ENCODE measurements at places on chromosomes 12 and 14.
A peak's percentile ranks its signal among the peaks of the same experiment; 100 is the strongest.

GRCh38 chr14:21866479-21866878, 192.9 kb upstream of the OR4E1 start:
- DNase-seq = no peak

DNA sequence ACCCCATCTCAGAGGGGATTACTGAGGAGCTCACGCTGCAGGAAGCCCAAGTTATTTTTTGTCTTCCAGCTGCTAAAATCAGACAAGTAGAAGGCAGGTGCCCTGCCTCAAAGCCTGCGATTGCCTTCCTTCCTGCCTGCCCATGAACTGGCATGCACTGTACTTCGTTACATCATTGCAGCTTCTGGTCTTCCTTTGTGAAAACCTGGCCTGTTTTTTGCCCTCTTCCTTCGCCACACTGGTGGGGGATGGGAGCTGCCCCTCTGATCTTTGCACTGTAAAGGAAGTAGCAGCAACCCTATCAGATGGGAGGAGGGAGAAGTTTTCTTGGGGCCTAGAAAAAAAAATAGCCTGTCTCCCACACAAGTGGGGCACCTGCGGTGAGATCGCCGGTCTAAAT, 1098.7 kb downstream of the BCL11B start:
- DNase-seq = peak; percentile 53

GRCh38 chr14:51701951-51702350, 50.2 kb downstream of the FRMD6 start:
- DNase-seq = no peak

DNA sequence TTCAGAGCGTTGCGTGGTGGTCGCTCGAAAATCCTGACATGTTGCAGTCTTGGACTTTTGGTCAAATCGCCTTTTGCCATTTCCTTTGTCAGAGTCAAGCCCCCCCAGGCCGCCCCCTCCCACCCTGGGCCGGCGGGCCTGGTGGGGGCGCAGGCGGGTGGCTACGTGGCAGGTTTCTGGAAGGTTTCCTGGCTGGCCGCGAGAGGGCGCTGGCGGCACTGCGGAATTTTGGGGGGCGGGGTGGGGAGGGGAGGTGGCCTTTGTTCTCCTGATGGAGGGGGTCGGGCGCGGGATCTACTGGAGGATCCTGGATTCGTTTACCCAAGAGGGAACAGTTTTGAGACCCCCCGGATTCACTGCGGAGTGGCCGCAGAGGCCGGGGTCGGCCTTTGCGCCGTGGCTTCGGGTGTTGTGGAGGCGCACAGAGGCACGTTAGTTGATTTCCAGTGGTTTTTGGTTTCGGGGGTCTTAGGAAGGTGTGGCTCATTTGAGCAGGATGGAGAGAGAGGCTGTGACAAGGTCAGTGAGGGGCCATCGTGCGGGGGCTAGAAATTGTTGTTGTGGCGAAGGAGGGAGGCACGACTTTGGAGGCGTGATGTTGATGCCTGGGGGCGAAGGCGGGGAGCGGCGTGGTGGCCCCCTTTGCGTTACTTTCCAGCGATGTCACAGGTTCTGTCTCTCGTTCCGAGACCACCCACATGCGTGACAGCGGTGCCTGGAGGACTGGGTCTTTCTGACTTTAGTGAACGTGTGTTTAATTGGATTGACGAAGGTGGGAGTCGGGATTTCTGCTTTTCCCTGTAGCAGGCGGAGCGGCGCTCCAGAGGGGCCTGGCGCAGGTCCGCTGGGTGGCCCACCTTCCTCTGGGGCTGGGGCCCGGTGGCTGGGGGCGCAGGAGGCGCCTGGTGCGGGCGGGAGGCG, 1.4 kb downstream of the MEG3 start:
- DNase-seq = peak; percentile 55

GRCh38 chr12:2129076-2129475, 76.3 kb downstream of the CACNA1C start:
- DNase-seq = no peak

DNA sequence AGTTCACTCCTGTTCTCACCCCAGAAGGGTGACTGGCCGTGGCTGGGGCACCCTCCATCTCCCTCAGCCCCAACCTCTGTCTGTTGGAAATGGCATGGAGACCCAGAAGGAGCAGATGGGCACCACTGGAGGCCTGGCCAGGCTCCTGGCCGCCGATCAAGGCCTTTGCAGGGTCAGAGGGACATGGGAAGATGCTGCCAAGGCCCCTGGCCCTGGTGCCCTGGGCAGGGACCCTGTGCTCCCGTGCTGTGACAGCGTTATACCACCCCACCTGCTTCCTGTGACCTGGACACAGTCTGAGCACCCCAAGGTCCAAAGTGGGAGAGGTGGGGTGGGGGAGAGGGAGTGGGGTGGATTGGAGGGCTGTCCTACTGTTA, 3.5 kb downstream of the INF2 start:
- peak; percentile 43 for DNase-seq

DNA sequence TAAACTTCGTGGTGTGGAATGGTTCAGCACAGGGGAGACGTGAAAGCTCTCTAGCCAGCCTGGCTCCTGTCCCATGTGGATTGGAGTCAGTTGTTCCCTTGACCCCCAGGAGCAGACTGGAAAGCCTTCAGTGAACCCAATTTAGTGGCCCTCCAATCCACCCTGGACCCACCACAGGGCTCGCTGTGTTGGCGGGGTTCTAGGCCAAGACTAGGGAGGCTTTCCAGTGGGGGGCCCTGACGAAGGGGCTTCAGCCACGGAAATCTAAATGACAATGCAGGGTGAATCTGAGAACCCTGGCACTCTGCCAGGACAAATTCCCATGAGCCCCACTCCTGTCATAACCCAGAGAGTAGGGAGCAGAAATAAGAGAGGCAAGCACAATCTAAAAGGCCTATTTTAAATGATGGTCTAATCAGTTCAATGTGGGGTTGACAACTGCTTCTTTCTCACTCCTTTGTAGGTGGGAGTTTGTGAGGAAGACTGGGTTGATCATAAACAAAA, 110.8 kb downstream of the SLC35F4 start:
- DNase-seq = no peak

DNA sequence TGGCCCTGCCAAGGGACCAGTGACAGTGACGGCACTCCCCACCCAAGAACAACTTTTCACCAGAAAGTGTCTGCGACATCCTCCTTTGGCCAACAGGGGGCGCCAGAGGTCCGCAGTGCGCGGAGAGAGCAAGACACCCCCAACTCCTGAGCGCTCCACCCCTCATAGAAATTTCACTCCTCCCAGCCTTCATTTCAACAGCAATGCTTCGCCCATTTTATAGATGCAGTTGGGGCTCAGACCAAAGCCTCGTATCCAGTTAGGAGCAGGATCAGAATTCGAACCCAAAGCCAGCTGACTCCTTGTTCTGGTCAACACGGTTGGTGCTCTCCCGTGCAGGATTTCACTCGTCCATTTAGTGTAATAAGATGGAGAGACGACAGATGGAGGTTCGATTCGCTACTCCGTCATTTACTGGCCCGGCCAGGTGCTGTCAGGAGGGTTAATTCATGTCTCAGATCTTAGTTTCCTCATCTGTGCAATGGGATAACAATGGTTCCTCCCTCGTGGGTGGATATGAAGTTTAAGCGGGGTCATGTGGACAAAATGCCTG, 2.4 kb upstream of the POP5 start:
- DNase-seq = peak; percentile 90

GRCh38 chr14:83260751-83261150, 1727.1 kb upstream of the SEL1L start:
- no peak for DNase-seq

DNA sequence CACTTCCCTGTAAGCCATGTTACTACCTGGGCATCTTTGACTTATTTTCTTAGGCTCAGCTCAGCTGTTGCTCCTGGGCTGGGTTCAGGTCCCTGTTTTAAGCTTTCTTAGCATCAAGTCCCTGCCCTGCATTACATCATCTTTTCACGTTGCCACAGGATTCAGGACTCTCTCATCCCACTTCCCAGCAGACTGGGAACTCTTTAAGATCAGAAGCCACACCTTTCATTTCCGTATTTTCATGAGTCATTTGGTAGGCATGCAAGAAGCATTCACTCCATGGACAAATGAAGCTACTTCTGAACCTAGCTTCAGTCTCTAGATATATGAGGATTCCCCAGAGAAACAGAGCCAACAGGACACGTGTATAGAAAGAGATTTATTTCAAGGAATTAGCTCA, 726.8 kb downstream of the VRK1 start:
- DNase-seq = no peak

GRCh38 chr12:1808798-1809480, 11.4 kb upstream of the LRTM2 start:
- DNase-seq = peak; percentile 25

Measured in right cardiac atrium (tissue), 5 donors.